Left kidney (tissue), 8 donors: ENCODE measurements at places on chromosomes 2 and 18. TPM values are rescaled to one million over a fixed set of nuclear protein-coding genes. Genes with fewer than 3 reads are reported as not detected.

DNA sequence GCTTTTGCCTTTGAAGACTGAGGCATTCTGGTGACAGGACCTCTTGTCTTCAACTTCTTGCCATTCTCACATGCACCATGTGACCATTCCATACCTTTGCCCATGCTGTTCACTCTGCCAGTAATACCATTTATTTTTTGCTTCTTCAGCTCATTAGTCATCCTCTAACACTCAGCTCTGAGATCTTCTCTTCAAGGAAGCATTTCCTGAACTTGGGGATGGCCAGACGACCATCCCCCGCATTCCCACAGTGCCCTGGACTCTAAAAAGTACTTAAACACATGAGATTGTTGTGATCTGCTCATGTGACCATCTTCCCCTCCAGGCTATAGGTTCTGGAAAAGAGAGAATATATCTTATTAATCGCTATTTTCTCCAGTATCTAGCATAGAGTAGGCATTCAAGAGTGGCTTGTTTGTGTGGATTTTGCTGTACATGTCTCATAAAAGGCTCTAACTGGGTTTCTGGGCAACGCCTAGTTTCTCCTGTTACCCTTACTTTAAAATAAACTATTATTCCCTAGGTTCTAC, 33.9 kb downstream of the PAX3 start:
- no peak for DNase-seq

DNA sequence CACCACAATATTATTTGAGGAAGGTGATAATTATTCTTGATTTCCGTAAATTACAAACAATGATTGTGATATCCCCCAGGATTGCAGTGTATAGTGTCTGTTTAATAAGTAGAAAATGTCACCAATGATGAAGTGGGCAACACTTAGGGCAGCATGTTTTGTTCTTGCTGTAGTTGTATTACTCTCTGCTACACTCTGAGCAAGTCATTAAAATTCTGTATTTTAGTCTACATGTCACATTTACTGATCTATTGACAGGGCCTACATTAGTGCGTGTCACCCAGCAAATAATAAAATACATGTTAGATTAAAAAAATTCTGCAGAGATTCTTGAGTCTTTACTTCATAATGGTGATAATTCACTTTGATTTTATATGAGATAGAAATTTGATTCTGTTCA, 247.6 kb downstream of the TMX3 start:
- no peak for DNase-seq

DNA sequence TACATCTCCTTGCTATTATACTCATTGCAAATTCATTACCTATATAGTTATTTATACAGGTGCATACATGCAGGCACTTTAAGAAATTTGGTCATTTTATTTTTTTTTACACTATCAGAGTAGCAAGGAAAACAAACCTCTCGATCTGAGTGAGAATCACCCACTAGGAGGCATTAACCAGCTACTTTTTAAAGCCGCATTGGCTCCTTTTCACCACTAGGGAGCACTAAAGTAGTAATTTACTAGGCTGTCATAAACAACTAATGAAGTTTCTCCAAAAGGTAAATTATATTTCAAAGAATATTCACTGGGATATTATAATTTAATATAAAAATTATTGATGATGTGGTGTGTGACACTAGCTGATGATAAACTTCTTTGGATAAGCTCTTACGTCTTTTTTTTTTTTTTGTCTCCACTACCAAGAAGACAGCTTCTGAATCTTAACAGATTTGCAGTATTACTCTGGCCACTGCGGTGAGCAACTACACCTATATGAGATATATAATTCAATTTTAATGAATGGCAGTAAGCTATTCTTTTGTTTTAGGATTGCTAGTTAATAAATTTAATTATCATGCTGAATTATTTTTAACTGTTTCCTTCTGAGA, 101.9 kb downstream of the NOL4 start:
- peak; percentile 28 for DNase-seq

DNA sequence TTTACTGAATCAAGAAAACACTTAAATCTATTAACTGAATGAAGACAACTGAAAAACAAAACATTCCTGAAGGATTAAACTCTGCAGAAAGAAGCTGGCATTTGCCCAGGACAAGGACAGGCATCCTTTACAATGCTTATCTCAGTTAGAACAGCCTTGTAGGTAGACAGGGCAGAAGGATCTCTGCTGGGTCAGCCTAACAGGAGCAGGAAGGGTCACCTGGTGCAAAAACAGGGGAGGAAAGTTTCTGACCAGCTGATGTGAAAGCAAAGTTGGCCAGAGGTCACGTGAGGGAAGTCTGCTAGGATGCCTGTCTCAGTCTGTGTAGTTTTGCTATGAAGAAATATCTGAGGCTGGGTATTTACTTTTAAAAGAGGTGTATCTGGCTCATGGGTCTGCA, 348.6 kb downstream of the ANAPC1 start:
- DNase-seq = no peak

- DNase-seq = no peak
Measured at GRCh38 chr2:128602038-128602698, 283.5 kb upstream of the HS6ST1 start.

- no peak for DNase-seq
Measured at GRCh38 chr2:204441316-204441715, 104.0 kb upstream of the PARD3B start.

GRCh38 chr2:4765787-4766530, 926.2 kb upstream of the SOX11 start:
- DNase-seq = no peak

- DNase-seq = no peak
Measured at GRCh38 chr2:205901491-205901890, 184.5 kb downstream of the INO80D start.

GRCh38 chr18:11669271-11669947, 19.7 kb upstream of the GNAL start:
- no peak for DNase-seq

DNA sequence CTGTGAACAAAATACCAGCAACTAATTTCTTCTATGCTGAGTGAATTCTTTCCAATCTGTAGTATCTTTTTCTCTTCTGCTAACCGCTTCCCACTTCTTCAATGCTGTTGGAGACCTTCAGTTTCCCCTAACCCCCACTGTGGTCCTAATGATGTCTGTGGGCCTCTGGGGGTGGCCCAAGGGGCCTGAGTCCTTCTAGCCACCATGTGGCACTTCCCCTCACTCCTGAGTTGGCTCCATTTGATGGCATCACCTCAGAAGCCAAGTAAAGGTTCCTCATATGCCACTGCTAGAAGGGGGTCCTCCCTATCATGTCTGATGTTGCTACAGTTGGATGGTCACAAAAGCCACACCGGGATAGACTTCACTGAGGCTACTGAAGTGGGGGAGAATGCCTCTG, 37.5 kb downstream of the ARHGAP25 start:
- no peak for DNase-seq

GRCh38 chr2:197889041-197889440, 84.6 kb downstream of the PLCL1 start:
- no peak for DNase-seq

DNA sequence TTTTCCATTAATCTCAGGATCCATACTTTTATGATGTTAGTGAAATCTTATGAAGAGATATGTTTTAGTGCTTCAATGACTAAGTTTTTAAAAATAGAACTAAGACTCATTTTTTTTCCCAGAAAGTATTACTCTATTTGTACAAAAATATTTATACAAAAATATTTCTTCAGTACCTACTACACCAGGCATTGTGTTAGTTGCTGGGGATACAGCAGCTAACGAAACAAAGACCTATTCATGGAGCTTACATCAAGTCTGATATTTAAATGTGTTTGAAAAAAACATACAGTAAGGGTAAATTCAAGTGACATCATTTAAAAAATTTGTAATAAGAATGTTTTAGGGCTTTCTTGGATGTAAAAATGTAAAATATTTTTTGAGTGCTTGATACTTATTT, 11.6 kb downstream of the VAPA start:
- DNase-seq = no peak

GRCh38 chr2:31274401-31275075, 40.6 kb downstream of the EHD3 start:
- DNase-seq = peak; percentile 38

GRCh38 chr2:49002750-49003149, 151.6 kb downstream of the FSHR start:
- DNase-seq = no peak

- DNase-seq = no peak
Measured at GRCh38 chr2:46230115-46230571, 67.1 kb upstream of the EPAS1 start.

DNA sequence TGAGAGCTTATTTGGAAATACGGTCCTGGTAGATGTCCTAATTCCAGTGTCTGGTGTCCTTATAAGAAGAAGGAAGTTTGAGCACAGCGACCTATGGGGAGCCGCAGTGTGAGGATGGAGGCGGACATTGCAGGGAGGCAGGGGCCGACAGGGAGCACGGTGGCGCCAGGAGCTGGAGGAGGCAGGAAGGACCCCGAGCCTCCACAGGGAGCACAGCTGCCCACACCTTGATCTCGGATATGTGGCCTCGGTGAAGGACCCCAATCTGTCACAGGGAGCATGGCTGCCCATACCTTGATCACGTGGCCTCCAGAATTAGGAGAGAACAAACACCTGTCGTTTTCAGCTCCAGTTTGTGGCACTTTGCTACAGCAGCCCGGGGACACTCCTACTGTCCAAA, 461.6 kb upstream of the SALL3 start:
- no peak for DNase-seq

DNA sequence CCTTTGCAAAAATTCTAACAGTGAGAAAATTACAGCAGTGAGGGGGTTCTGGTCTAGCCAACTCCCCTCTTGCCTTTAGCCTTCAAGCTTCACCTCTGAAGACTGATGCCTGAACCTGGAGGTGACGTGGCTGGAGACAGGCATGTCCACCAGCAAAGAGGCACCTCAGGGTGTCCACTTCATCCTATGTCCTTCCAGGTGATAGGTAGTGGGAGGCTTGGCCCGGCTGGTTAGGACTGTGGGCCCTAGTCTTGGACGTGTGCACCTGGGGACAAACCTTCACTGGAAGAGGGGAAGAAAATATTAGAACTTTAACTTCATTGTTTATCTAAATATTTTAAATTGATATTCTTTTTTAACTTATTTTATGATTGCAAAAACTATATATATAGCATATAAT, 35.5 kb upstream of the EDAR start:
- DNase-seq = no peak

DNA sequence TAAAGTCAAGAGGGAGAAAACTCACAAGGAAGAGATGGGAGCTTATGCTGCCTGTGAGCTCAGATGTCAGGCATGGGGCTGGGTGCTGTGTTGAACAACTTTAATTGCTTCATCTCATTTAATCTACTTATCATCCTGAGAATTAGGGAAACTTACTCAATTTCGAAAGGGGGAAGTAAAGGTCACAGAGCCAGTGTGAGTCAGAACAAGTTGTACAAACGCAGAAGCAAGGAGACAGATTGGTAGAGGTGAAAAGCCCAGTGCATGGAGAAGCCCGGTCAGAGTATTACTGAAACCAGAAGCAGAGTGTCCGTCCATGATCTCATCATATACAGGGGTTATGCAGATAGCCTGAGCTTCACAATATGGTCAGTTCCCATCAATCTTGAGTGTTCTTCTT, 281.1 kb upstream of the POU3F3 start:
- no peak for DNase-seq

DNA sequence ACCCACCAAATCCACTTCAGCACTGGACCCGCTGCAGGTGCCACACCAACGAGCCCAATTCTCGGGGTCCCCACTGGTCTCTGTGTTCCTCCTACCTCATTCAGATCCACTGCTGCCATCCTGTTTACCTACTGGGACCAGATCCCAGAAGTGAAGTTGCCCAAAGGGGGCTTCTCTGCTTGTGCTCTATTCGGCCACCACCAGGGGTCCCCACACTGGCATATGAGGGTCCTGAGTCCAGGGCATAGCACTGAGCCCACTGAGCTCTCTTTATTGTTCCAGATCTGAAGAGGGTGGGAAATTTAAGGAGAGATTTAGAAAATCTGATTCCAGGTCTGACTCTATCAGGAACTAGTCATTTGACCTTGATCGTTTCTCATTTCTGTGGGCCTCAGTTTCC, 2.4 kb downstream of the GPR45 start:
- DNase-seq = no peak

GRCh38 chr2:143151111-143151752, 22.0 kb downstream of the ARHGAP15 start:
- no peak for DNase-seq

DSG1 gene
- 0.05 TPM for polyA plus RNA-seq

THSD7B gene
- 5.4 TPM for polyA plus RNA-seq

FOXI3 gene
- polyA plus RNA-seq = 0.22 TPM

MOB4 gene
- polyA plus RNA-seq = 45.1 TPM

TWIST2 gene
- 2.4 TPM for polyA plus RNA-seq

TRAPPC8 gene
- 74.9 TPM for polyA plus RNA-seq
